Effector memory CD4-positive, alpha-beta T cell (primary cell): ENCODE measurements at places on chromosomes 3 and 15.

- H3K27ac ChIP-seq = no peak overlapping the region
- no peaks in the 10 kb centered on the region for H3K36me3 ChIP-seq
- H3K27me3 ChIP-seq = no peaks in the 10 kb centered on the region
- H3K4me3 ChIP-seq = no peak overlapping the region
- DNase-seq = no peak
Observed at GRCh38 chr15:91345736-91346135, 245.7 kb downstream of the SV2B start.

DNA sequence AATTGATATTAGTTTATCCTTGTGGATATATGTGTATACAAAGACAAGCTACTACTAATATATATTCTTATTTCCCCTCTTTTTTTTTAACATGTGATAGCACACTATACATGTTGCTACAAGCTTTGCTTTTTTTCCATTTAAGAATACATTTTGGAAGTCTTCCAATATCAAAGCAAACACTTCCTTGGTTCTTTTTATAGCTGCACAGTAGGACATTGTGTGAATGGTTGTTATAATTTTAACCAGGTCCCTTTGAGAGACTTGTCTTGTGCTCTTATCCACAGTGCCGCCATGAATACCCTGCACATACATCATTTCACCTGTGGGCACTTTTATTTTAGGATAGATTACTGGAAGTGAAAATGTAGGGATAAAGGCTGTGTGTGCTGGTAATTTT lies 88.7 kb downstream of the CACNA2D3 start:
- H3K27me3 ChIP-seq = no peaks in the 10 kb centered on the region

- H3K4me1 ChIP-seq = peaks cover 8% of the 10 kb centered on the region
- no peaks in the 10 kb centered on the region for H3K36me3 ChIP-seq
- no peak overlapping the region for H3K4me3 ChIP-seq
- DNase-seq = no peak
- no peaks in the 10 kb centered on the region for H3K27me3 ChIP-seq
- no peak overlapping the region for H3K27ac ChIP-seq
Observed at GRCh38 chr3:12797892-12798558, 1.5 kb downstream of the CAND2 start.

- H3K4me3 ChIP-seq = no peak overlapping the region
- no peaks in the 10 kb centered on the region for H3K4me1 ChIP-seq
- DNase-seq = no peak
Observed at GRCh38 chr3:170317954-170318353, 39.6 kb upstream of the SKIL start.

DNA sequence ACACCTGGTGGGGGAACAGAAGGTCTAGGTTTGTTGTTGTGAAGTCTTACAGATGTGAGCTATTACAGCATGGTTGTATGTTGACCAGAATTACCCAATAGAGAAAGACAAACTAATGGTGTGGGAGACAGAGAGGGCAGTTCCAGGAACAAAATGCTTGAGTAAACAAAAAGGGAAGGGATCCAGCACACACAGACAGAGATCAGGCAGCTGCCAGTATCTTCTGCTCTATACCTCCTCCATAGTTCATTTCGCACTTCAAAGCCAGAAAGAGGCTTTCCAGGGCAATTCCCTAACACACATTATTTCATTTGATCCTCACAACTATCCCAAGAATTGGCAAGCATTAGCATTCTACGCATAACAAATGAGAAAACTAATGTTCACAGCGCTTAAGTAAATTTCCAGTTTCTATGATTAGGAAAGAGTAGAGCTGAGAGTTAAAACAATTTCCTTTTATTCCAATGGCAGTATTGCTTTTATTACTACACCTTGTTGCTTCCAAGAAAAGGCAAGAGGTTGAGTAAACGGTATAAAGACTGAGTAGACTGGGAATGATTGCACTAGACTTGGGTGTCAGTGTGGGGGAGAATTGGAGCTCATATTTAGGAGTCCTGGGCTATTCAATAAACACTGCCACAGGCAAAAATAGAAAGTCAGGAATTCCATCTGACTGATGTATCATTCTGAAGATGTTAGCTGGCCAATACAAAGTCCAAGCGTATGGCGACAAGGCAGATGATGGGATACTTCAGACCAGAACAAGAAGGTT lies 39.7 kb upstream of the ZNF280D start:
- no peaks in the 10 kb centered on the region for H3K27me3 ChIP-seq
- H3K36me3 ChIP-seq = no peaks in the 10 kb centered on the region
- no peak for DNase-seq
- H3K4me3 ChIP-seq = no peak overlapping the region
- no peak overlapping the region for H3K27ac ChIP-seq

DNA sequence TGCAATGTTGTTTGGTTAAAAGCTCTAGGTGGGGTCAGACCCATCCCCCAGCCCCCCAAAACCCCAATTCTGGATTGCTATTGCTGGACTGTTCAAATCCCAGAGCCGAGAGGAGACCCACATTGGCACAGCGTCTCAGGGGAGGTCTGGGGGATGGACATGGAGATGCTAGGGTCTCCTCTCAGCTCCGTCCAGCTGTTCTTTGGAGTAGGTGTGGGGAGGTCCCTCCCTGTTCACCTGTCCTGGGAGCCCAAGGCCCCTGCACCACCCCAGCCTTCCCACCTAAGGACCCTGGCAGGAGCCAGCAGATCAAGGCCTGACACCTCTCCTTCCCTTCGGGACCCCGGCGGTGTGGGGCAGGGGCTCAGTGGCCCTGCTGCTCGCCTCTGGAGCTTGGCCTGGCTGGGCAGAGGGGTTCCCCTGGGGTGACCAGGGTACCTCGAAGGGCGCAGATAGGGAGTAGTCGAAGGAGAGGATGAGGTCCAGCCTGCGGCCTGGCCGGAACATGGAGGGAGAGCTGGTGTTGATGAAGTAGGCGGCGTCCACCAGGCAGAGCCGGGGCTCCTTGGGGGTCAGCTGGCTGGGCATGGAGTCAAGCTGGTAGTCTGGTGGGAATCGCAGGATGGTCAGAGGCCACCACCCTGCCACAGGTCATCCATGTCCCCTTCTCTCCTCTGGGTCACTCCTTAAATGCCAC lies 23.9 kb downstream of the PLA2G4D start:
- no peak overlapping the region for H3K4me3 ChIP-seq
- no peaks in the 10 kb centered on the region for H3K4me1 ChIP-seq
- H3K27ac ChIP-seq = no peak overlapping the region
- DNase-seq = no peak
- H3K27me3 ChIP-seq = no peaks in the 10 kb centered on the region

DNA sequence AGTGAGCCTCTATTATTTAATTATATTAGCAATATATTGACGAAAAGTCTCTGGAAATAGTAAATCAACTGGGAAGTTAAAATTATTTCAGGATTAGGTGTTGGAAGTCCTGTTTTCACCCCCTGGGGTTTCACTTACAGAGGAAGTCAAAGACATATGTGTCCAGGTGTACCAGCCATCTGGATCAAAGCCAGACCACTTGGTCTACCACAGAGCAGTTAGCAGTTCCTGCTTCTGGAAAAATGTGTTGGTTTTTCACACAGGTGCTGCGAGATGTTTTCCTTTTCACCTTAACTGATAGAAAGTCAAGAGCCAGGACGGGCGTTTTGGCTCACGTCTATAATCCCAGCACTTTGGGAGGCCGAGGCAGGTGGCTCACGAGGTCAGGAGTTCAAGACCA lies 13.1 kb downstream of the MME start:
- no peaks in the 10 kb centered on the region for H3K4me1 ChIP-seq
- no peaks in the 10 kb centered on the region for H3K36me3 ChIP-seq
- no peak overlapping the region for H3K27ac ChIP-seq
- DNase-seq = no peak
- no peaks in the 10 kb centered on the region for H3K27me3 ChIP-seq
- H3K4me3 ChIP-seq = no peak overlapping the region

GRCh38 chr3:169841171-169841570 lies 28.5 kb upstream of the LRRC34 start:
- H3K27ac ChIP-seq = no peak overlapping the region
- H3K4me3 ChIP-seq = no peak overlapping the region
- H3K27me3 ChIP-seq = no peaks in the 10 kb centered on the region
- DNase-seq = no peak
